ENCODE measurements at places on chromosomes 7 and 10.
A peak's percentile ranks its signal among the peaks of the same experiment; 100 is the strongest.

DNA sequence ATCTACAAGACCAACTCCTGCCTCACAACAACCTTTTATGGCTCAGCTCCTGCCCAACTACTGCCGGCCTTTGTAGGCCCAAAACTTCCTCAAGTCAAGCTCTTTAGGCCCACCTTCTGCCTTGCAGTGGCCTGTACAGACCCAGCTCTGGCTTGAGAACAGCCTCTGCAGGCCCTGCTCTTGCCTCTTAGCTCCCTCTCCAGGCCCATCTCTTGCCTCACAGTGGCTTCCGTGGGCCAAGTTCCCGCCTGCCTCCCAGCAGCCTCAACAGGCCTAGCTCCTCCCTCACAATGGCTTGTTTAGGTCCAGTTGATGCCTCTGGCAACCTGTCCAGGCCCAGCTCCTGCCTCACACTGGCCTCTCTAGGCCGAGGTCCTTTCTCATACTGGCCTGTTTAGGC is 32.4 kb upstream of the VKORC1L1 start:
- DNase-seq: no peak

- no peak for DNase-seq
These were observed 37.7 kb upstream of the LRGUK start for GRCh38 chr7:134089446-134089845.

DNA sequence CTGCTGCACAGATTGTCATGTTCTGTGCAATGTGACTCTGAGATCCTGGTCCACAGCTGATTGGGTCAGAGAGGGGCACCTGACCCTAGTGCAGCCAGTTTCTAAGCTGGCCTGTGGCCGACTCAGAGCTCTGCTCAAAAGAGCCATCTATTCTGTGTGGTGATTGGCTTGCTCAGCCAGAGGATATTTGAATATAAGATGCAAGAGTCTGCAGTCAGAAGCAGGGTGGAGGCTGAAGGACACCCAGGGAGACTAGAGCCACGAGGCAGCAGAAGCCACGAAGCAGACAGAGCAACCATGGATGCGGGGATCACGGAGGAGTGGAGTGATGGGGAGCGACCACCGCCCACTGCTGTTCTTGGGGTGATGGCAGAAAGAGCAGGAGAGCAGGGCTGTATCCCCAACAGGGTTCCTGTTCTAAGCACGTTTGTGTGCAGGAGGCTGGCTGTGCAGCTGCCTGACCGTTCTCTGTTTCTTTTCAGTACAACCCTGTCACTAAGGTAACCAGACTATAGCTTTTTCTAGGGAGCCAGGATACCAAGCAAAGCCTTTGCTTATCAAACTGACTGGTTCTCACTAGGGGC is 19.5 kb upstream of the RHEB start:
- DNase-seq: no peak

DNA sequence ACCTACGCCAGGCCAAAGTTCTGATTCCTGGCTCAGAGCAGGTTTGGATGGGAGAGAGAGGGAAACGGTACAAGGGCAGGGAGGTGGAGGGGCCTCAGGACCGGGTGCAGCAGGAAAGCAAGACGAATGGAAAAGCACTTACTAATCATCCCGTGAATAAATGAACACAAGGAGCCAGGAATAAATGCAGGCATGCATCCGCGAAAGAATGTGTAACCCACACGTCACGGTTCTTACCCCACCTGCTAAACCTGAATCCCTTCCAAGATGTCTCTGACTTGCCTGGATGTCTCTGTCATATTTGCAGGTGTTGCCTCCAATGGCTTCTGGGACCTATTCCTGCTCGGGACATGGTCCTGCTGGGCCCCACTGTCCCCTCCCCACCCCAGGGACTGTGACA is 335.2 kb upstream of the RNF32 start:
- no peak for DNase-seq

- DNase-seq: no peak
These were observed 15.0 kb upstream of the NPS start for GRCh38 chr10:127534074-127534473.

GRCh38 chr10:69217119-69217754 is 2.9 kb upstream of the HKDC1 start:
- no peak for DNase-seq

DNA sequence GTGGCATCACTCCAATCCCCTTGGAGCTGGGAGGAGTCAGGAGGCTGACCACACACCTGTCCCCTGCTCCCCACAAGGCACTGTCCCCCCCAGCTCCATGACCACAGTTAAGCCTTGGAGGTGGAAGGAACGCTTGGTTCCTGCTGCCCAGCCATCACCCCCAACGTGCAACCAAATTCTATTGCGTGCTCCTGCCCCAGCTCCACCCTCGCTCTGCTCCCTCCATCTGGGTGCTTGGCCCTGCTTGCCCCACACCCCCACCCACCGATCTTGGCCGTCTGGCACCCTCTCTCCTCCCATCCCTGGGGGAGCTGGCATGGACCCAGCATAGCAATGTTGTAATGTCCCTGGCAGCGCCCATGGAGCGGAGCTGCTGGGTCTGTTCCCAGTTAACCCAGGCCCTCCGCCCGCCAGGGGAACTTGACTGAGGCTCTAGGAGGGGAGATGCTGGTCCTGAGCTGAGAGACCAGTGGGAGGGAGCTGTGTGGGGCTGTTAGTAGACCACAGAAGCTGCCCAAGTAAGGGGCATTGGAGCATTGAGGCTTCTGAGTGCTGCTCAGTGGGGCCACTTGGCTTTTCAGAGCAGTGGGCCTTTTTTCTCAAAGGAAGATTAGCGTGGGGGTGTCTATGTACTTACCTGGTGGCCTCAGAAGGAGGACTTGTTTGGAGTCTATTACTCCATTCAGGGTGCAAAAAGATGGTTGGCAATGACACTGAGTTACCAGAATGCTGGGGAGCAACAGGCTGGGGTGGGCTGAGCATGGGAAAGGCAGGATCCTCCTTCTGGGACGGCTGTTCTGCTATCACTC is 1.1 kb downstream of the EPHB6 start:
- no peak for DNase-seq

DNA sequence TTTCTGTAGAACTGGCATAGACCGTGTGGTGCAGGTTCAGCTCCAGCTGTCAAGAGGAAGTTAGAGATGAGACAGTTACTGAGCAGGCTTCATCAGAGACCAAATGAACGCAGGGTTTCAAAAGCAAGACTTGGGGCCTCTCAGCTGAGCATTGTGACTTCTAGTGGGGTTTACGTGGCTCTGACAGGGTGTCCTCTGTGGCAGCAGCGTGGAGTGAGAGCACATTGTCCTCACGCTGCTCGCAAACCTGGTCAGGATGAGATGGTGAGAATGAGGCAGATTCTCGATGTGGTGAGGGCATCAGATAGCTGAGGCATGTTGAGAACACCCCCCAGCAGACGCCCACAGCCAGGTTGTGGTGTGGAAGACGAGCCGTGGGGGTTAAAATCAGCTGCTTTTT is 126.0 kb downstream of the DNAJB6 start:
- no peak for DNase-seq

- no peak for DNase-seq
These were observed 518.1 kb upstream of the AKR1E2 start for GRCh38 chr10:4307910-4308309.

GRCh38 chr10:104456802-104457542 is 103.3 kb downstream of the CFAP58 start:
- DNase-seq: no peak

DNA sequence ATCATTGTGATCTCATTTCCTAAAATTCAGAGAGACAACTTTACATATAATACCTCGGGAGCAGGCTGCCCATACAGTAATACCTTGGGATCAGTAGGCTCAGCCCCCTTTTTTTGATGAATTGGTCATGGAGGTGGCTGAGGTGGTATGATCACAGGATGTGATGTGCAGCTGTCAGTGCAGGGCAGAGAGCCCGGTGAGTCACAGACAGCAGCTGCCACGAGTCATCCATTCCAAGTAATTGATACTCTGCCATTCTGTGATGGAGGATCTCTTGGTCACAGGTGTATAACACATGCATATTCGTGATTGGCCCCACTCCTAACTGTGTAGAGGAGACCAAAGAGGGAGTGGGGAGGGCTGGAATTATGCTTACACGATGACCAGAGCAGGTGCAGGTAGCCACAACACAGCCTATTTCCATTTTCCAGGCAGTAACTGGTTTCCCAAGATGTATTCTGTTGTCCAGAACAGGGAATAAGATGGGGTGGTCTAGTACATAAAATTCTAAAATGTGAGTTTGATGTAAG is 14.1 kb downstream of the NRCAM start:
- peak; percentile 30 for DNase-seq

GRCh38 chr7:156082048-156083040 is 270.1 kb upstream of the SHH start:
- no peak for DNase-seq

DNA sequence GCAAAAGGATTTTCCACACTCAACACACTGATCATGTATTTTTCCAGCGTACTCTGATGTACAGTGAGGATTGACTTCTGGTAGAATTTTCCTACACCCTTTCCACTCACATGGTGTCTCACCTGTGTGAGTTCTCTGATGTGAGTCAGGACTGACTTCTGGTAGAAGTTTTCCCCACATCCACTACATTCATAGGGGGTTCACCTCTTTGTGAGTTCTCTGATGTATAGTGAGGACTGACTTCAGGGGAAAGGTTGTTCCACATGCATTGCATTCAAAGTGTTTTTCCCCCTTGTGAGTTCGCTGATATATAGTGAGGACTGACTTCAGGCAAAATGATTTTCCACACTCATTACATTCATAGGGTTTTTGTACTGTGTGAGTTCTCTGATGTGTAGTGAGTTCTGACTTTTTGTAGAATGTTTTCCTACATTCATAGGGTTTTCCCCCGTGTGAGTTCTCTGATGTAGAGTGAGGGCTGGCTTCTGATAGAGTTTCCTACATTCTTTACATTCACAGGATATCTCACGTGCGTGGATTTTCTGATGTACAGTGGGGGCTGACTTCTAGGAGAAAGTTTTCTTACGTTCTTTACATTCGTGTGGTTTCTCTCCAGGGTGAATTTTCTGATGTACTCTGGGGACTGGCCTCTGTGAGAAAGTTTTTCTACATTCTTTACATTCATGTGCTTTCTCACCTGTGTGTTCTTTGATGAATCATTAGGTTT is 146.5 kb downstream of the GLRX3 start:
- DNase-seq: no peak

GRCh38 chr7:155837126-155837479 is 24.8 kb upstream of the SHH start:
- DNase-seq: no peak

- DNase-seq: no peak
These were observed 7.3 kb downstream of the TSPAN15 start for GRCh38 chr10:69458430-69459100.

DNA sequence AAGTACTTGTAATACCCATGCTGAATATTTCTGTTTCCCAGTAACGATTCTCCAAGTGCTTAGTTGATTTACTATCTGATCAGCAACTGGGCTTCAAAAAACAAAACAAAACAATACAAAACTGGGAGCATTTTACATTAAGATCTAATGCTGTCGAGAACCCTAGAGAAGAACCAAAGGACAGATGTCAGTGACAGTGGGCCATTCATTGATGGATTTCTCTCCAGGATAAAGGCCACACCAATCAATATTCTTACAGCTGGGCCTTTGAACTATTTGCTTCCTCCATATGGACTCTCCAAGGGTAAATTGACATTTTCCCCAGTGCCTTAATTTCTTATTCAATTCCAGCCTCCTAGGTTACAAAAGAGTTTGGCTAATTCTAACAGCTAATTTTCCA is 217.5 kb downstream of the ADAM12 start:
- DNase-seq: no peak

DNA sequence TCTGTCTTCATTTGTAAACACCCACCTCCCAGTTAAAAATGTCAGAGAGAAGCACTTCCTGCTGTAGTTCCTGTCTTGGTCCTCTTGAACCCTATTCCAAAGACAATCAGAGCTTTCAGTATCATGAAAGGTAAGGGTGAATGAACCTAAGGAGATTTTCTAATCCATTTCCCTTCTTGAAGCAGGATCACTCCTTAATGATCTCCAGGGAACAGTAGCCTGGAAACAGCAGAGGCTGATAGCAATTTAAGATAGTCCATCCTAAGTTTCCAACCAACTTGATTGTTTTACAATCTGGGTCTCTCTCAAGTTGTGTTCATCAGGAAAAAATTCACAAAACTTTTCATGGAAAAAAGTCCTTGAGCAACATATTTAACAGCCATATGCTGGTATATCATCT is 273.6 kb downstream of the NEBL start:
- no peak for DNase-seq

- DNase-seq: peak; percentile 32
These were observed 121.0 kb downstream of the HIP1 start for GRCh38 chr7:75617634-75618234.

DNA sequence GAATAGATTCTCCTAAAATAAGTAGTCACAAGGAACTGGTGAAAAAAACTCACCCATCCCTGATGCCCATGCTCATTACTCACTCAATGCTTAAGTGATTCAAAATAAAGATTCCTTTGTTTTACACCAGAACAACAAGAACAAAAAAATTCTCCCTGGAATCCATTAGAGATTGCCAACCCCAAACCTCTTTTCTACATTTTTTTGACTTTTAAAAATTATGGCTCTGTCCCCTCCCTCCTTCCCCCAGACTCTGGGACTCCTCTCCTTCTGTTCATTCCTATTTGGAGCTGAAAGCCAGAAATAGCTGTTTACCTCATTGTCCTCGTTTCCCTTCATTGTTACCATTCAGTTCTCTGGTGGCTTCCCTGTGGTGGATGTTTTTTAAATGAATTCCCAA is 63.2 kb upstream of the FHIP2A start:
- DNase-seq: no peak

GRCh38 chr7:23357190-23358093 is 58.3 kb downstream of the MALSU1 start:
- no peak for DNase-seq

GRCh38 chr10:67127441-67127840 is 201.6 kb downstream of the LRRTM3 start:
- DNase-seq: no peak

- no peak for DNase-seq
These were observed 125.8 kb downstream of the DOCK4 start for GRCh38 chr7:112080441-112080840.

GRCh38 chr7:30824821-30825720 is 53.9 kb downstream of the MINDY4 start:
- DNase-seq: no peak

DNA sequence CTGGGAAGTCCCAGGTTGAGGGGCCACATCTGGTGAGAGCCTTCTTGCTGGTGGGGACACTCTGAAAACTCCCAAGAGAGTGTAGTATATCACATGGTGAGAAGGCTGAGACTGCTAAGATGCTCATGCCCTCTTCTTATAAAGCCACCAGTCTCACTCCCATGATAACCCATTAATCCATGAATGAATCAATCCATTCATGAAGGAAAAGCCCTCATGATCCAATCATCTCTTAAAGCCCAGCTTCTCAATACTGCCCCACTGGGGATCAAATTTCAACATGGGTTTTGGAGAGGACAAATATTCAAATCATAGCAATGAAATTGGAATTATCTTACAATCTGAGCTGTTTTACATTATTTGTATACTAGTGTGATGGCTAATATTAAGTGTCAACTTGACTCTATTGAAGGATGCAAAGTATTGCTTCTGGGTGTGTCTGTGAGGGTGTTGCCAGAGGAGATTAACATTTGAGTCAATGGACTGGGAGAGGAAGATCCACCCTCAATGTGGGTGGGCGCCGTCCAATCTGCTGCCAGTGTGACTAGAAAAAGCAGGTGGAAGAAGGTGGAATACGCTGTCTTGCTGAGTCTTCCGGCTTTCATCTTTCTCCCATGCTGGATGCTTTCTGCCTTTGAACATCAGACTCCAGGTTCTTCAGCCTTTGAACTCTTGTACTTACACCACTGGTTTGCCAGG is 14.3 kb upstream of the UBE2D1 start:
- DNase-seq: no peak

Measured in stimulated activated CD4-positive, alpha-beta T cell treated with anti-CD3 and anti-CD28 coated beads, TNF-alpha, amount 100 ng/mL, for 24 hours (primary cell).